ENCODE measurements at places on chromosomes 16 and 17.

- no peak for DNase-seq
Measured at GRCh38 chr17:55198690-55199370, 65.9 kb upstream of the HLF start.

- no peak for DNase-seq
Measured at GRCh38 chr16:11587643-11588247, 1.0 kb upstream of the LITAF start.

GRCh38 chr17:77617516-77617915 is 341.0 kb upstream of the TNRC6C start:
- DNase-seq, result no peak

- DNase-seq, result no peak
Measured at GRCh38 chr16:55641430-55642056, 14.2 kb upstream of the SLC6A2 start.

DNA sequence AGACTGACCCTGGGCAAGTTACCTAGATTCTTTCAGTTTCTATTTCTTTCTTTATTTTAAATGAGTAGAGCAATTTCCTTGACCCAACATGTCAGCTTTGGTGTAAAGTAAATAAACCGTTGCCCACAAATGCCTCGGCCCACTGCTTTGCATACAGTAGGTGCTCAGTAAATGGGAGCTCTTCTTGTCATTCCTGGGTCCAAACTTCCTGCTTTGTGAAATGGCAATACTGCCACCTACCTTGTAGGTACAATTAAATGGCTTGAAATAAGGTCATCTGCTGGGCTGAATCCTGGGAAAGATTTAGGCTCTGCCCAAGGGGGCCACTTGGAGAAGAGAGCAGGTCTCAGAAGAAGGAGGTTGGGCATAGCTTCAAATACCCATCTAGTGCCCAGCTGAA is 253.0 kb downstream of the HS3ST3B1 start:
- DNase-seq, result no peak

DNA sequence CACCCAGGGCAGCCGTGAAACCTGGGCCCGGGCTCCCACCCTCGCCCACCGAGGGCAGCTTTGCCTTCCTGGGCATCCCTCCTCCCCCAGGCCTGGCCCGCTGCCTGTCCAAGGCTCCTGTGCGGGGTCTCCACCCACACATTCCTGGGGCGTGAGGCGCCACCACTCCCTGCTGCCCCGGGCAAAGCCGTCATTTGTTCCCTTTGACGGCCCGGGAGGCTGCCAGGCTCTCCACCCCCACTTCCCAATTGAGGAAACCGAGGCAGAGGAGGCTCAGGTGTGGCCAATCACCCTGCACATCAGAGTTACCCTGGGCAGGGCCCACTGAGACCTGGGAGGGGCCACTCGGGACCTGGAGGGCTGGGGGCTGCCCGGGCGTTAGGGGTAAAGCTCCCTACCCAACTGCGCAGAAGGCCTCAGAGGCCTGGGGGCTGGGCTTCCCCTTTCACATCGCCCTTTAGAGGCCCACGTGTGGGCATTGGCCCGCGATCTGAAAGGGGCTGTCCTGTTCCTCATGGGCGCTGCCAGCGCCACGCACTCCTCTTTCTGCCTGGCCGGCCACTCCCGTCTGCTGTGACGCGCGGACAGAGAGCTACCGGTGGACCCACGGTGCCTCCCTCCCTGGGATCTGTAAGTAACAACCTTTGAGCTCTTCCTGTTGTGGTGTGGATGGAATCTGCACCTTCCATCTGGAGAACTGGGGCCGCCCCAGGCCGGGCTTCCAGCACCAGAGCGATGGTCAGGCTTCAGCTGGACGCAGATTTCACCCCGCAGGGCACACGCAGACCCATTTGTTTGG is at the start of gene MSLN:
Gene MSLN, plus strand, starts transcription at position 190 of the 799 bp plus-strand sequence. CDS start 1,947 bp downstream, outside the sequence.
- no peak for DNase-seq

DNA sequence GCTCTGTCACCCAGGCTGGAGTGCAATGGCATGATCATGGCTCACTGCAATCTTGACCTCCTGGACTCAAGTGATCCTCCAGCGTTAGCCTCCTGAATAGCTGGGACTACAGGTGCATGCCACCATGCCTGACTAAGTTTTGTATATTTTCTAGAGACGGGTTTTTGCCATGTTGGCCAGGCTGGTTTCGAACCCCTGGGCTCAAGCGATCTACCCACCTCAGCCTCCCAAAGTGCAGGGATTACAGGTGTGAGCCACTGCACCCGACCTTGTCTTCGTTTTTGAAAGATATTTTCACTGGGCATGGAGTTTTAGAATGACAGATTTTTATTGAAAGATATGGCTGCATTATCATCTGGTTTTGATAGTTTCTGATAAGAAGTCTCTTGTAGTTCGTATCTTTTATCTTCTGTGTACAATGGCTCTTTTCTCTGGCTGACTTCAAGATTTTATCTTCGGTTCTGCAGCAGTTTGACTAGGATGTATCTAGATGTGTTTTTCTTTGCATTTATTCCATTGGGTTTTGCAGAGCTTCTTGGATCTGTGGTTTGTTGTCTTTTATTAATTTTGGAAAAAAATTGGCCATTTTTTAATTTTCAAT is 14.6 kb downstream of the ADGRG5 start:
- no peak for DNase-seq

DNA sequence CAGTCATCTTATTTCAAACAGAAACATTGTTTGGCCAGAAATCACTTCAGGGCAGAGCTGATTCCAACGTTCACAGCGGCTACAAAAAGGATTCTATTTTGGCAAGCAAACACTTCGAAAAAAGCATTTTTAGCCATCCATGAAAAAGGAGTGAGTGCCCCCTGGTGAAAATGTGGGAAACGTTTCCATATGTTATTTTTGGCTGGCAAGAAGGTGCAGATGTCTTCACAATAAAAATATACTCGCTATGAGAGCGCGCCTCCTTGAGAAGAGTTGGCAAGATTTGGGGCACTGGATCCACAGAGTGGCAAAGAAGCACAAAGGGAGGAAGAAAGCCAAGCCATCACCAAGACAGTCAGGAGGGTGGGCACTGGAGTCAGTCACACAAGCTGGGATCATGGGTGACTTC is 191.1 kb downstream of the CHD9NB start:
- DNase-seq, result no peak

- DNase-seq, result no peak
Measured at GRCh38 chr16:72132726-72133125, 39.1 kb downstream of the DHX38 start.

GRCh38 chr16:85376292-85377095 is 236.6 kb upstream of the GSE1 start:
- DNase-seq, result no peak
